ENCODE measurements at places on chromosomes 12 and 14.
A peak's percentile ranks its signal among the peaks of the same experiment; 100 is the strongest.

DNA sequence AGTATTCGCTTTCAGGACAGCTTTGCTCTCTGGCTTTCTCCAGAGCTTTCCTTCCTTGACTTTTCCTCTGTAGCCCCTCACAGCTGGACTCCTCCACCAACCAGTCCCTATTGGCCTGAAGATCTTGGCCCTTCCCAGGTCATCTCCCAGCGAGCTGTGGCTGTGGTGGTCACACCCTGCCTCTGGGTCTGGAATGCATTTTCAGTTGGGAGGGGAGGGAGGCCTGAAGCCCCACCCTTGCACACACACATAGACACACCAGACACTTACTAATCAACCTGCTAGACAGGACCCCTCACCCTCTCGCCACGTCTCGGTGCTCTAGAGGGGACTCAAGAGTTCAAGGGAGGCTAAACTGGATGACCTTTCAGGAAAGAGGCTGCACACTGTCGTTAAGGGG lies 13.9 kb downstream of the JDP2 start:
- DNase-seq, result no peak

DNA sequence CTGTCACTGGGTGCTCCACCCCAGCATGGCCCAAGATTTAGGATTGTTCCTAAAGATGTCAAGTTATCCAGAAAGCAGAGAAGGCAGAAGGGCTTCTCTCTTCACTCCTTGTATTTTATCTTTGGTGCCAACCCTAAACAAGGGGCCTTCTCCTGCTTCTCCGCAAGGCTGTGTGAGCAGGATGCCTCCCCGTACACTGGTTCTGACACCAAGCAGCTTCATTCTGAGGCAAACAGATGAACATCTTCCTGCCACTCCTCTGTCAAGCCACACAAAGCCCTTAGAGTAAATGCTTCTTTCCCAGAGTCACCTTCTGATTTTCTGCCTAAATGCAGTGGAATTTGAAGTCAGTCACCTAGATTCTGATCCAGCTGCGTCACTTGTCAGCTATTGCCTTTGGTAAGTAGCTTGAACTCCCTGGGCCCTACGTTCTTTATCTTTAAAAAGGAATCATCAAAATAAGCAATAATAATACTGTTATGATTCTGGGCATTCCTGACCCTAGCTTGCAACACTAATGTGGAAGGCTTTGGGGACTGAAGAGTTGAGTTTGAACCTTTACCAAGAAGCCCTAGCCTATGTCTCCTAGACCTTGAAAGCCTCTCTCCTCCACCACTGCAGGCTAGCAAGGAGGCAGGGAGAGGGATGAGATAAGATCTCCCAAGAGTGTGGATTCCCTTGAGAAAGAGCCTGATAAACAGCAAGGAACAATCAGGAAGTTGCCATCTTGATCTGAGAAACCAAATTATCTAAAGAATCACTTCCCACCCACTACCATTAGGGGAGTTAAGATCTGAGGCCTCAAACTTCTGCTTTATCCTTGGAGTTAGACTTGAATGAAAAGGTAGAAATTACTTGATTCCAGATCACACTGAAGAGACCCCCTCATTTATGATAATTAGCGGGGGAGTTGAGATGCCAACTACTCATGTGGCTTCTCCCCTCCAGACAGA lies 5.7 kb downstream of the KRT73 start:
- no peak for DNase-seq

DNA sequence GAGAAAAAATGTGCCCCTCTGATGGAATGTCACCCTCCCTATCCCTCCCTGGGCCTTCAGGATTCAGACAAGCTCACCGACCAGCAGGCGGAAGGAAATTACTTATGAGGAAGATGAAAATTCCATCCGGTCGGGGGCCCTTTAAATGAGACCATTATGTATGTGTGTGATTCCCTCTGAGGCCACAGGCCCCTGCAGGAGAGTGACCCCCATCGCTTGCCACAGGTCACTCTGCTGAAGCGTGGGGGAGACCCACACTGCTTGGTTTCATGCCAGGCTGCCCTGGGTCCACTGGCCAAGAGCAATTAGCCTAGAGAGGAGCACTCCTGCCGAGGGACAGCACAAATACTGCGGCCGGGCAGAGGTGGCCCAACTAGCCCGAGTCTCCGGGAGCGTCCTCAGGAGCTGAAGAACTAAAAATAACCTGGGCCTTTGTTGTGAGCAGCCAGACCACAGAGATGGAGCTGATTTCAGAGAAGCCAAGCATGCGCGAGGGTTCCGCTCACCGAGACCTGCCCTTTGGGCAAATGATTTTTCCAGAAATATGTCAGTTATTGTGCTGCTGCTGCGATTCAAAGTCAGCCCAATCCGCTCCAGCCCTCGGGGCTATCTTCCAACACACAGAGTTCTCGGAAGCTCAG lies 276.4 kb downstream of the DPF3 start:
- no peak for DNase-seq

GRCh38 chr14:78902010-78902623 lies 731.9 kb downstream of the NRXN3 start:
- DNase-seq, result peak; percentile 30

DNA sequence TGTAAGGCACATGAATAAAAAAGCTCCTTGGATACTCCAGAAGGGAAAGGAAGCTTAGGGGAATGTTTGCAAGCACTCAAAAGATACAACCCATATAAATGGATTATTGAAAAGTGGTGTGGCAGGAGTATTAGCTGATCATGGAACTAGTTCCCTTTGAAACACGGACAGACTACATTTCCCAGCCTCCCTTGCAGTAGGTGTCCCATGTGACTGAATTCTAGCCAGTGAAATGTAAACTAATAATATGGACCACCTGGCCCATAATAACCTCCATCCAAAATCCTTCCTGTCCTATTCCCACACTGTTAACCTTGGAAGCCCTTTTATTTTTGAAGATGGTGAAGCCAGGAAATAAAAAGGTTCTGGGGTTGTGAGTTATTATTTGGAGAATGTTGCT lies 242.3 kb downstream of the SUDS3 start:
- no peak for DNase-seq

GRCh38 chr12:94336211-94336925 lies 123.3 kb downstream of the CEP83 start:
- DNase-seq, result no peak

GRCh38 chr12:32140877-32141276 lies 34.2 kb downstream of the BICD1 start:
- no peak for DNase-seq

DNA sequence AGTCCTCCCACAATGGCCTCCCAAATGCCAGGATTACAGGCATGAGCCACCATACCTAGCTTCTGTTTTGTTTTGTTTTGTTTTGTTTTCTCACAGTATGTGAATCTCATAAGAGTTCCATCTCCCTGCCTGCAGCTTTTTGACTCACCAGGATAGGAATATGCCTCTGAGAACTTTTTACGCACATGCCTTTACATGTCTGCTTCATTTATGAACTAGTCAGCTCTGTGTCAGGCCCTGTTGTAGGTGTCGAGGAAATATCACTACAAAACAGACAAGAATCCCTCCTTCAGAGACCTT lies 89.0 kb downstream of the BORCS5 start:
- no peak for DNase-seq

- no peak for DNase-seq
Measured at GRCh38 chr14:68840454-68840853, 47.6 kb upstream of the ZFP36L1 start.

GRCh38 chr12:57772429-57773322 lies at the start of gene EEF1AKMT3:
Gene EEF1AKMT3, plus strand, starts transcription at chr12:57772614. Its CDS starts 111 bp downstream, at chr12:57772725.
- no peak for DNase-seq

DNA sequence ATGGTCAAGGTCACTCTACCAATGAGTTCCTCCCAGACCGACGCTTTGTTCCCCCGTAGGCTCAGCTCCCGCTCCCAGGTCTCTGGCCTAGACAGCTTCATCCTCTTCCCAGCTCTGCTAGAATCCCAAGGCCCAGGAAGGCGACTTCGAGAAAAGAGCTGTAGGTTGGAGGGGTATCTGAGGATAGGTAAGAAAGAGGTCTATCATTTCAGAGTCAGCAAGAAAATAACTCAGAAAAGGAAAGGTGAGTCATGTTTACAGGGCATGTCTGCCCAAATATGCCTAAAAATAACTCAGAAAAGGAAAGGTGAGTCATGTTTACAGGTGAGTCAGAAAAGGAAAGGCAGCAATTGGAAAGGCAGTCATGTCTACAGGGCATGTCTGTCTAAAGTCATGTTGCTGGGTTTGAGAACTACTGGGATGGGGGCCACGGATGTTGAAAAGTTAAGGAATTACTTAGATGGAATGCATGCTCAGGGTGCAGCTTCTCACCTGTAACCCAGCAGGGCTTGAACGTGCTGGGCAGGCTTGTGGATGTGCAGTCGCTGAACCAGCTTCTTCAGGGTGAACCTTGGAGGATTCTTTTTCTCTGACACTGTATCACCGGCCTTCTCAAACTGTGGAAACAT lies 12.2 kb downstream of the TEP1 start:
- no peak for DNase-seq

- no peak for DNase-seq
Measured at GRCh38 chr14:21073921-21074320, 3.8 kb downstream of the ARHGEF40 start.

- DNase-seq, result no peak
Measured at GRCh38 chr12:81468206-81468605, 290.9 kb downstream of the PPFIA2 start.

DNA sequence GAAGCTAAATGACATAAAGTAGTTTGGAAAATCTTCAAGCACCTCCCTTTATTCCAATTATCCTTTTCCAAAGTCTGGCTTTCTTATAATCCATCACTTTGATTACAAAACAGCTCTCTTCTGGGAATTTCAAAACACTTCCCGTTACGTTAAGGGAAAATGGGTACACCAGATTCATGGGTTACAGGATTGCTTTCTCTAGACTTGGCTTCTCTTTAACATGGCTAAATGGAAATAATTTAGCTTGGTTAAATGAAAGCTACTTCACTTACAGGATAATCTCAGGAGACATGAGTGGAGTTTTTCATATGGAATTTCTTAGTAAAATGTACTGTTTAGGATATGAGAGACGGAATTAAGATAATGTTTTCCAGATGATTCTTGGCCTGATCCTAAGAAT lies 14.7 kb downstream of the GSTZ1 start:
- DNase-seq, result no peak

DNA sequence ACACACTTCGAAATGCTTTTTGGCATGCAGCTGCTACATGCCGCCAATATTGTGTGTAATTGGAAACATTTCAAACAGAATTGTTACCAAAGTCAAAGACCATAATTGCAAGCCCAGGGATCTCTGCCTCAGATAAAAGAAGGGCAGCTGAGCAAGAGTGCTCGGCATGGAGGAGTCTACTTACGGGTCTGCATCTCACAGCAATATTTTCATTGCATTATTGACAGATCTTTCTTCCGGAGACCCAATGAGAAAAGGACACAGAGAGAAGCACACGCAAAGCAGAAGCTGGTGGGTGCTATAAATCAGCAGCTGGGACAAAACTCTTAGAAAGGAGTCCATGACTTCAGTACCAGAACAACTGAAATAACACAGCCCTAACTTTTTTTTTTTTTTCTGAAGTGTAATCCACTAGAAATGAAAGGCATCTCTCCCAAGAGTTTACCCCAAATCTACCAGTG lies 4.9 kb downstream of the PRICKLE1 start:
- DNase-seq, result no peak

- DNase-seq, result no peak
Measured at GRCh38 chr12:25376985-25377384, 126.3 kb upstream of the KRAS start.

DNA sequence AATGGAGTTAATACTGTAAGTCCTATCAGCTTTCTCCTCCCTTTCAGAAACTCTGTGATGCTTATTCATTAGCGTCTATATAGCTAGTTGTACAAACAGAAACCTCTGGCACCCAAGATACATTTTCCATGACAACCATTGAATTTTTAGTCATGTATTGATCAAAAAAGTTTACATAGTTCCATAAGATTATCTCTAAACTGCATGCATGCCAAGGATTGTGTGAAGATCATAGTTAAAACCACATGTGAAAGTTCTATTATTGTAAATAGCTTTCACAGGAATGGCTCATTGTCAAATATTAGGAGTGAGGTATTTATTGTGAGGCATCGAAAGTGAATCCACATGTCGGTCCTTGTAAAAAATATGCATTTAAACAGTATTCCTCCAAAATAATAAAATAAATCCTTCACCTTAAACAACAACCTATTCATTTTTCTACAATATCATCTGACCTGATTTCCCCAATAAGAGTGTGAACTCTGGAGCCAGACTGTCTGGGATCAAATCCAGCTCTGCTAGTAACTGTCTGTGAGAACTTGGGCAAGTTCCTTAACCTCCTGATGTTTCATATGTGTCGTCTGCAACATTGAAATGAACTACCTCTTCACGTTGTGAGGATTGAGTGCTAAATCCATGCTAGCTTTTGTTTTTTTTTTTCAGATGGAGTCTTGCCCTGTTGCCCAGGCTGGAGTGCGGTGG lies 10.6 kb upstream of the CDKL1 start:
- DNase-seq, result no peak

GRCh38 chr14:54088271-54088670 lies 131.6 kb upstream of the BMP4 start:
- DNase-seq, result no peak

DNA sequence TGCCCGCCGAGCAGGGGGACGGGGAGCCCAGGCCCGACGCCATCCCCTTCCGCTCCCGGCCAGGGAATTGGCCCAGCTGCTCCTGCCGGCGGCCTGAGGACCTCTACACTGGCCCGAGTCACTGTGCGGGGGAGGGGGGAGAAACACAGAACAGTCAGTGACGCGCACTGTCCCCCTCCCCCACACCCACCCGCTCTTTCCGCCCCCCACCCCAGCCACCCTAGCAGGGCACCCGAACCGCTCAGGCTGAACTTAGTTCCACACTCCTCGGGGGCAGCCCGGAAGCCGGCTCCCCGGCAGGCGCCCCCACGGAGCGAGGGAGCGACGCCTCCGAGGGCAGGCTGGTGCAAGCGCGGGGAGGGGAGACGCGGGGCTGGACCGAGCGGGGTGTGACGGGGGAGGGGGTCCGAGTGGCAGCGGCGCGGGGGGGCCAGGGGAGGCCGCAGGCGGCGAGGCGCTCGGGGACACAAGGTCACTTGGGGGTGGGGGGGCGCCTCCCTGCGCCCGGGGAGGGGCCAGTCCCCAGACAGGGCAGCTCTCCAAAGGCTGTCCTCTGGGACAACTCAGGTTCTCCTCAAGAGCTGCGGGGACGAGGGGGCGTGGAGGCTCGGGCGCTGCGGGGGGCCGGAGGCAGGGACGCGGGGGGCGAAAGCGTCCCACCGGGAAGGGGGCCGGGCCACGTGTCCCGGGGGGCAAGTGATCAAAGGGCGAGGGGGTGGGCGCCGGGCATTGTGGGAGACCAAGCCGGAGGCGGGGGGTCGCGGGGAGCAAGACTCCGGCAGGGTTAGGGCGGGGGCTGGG lies 648 bp downstream of the CHD4 start:
- no peak for DNase-seq
